ENCODE measurements at places on chromosomes 3 and 15.

DNA sequence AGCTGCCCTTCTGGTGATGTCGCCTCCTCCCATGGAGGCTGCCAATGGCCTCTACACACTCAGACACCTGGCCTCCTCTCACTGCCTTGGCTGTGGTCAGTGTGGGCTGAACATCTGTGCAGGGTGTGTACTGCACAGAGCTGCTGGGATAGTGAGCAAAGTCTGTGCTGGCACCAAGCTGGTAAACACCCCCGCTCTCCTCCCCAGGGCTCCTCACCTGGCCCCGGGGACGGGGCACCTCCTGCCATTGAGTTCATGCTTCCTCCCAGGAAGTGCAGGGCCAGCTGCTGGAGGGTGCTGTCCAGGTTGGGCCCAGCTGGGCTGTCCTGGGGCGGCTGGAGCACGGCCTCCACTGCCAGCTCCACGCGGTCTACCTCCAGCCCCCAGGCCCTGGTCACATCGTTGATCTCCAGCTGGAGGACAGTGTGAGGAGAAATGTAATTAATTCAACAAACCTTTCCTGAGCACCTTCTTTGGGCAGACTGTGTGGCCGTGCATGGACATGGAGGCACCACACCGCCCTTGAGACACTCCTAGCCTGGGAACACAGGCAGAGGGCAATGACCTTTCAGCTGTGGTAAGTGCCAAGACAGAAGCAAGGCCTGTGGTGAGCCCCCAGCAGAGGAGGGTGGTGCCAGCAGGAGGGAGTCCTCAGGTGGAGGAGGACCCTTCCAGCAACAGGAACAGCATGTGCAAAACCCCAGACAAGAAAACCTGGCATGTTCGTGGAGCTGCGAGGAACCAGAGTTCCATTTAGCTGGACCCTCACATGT lies 6.8 kb downstream of the STOML1 start:
- no peak for DNase-seq

DNA sequence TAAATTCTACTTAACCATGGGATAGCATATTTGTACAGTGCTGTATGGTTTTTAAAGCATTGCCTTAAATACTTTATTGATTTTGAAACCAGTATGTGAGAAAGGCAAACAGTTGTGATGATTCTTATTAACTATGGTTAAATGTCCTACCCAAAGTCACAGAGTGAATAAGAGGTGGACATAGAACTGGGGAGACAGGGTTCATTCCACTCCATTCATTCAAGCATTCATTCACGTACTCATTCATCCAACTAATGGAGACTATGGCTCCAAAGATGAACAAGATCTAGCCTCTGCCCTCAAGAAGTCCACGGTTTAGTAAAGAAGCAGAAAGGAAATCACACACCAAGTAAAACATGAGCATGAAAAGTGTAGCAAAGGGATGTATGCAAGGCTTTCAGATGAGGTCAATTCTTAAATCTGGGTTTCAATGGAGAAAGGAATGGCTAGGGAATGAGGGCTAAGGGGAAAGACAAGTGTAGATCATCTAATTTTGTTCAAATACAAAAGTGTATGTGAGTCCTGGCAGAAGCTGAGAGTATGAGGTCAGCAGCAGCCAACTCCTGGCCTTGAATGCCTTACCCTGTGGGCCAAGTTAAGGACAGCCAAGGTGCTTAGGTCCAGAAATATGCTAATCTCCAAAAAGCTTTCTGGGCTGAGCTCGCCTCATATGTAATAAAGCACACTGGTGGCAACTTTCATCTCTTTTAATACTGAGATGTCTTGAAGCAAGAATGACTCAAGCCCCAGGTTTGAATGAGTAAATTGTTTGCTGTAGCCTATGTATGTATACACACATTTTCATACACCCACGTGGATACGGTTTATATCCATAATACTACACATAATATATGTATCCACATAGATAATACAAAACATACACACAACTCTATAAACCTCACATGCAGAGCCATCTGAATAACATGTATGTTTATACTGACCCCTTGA lies 4.3 kb downstream of the TNIK start:
- no peak for DNase-seq

GRCh38 chr15:58518626-58519025 lies 86.8 kb downstream of the LIPC start:
- no peak for DNase-seq

- DNase-seq: no peak
These were observed 63.2 kb downstream of the PXYLP1 start for GRCh38 chr3:141294848-141295247.

DNA sequence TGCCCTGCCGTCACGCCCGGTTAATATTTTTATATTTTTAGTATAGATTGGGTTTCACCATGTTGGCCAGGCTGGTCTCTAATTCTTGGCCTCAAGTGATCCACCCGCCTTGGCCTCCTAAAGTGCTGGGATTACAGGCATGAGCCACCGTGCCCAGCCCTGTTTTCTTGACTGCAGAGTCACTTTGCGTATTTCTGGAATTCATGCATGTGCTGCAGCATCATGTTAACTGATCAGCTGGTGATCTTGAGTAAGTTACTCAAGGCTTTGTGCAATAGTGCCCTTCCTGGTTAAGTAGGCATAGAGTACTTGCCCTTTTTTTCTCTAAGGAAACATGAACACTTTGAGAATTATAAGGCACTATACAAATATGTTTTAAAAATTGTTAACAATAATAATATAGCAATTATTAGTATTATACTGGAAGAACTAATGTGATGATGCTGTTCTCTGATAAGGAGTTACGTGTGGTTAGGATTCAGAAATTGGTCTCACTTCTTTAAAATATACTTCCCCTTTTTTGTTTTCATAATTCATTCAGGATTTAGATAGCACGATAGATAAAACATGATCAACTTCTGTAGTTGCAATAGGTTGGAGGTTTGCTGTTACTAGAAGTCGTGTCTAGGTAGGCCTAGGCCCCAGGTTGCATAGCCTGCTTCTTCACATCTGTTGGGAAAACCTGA lies 33.6 kb downstream of the GPR171 start:
- no peak for DNase-seq

GRCh38 chr3:158267015-158267414 lies 157.1 kb downstream of the RSRC1 start:
- no peak for DNase-seq

GRCh38 chr3:113270068-113270467 lies 58.7 kb downstream of the BOC start:
- no peak for DNase-seq

GRCh38 chr3:79038057-79038456 lies 729.7 kb downstream of the ROBO1 start:
- no peak for DNase-seq

GRCh38 chr3:181290941-181291340 lies 301.4 kb upstream of the DNAJC19 start:
- no peak for DNase-seq

- no peak for DNase-seq
These were observed 895.6 kb downstream of the ROBO1 start for GRCh38 chr3:78872195-78872594.

- DNase-seq: no peak
These were observed 13.3 kb downstream of the ABHD2 start for GRCh38 chr15:89101302-89102193.

GRCh38 chr3:74646094-74646493 lies 31.6 kb upstream of the CNTN3 start:
- DNase-seq: no peak

- DNase-seq: no peak
These were observed 1.4 kb downstream of the ISLR start for GRCh38 chr15:74174958-74175253.

- DNase-seq: no peak
These were observed 42.2 kb upstream of the GNB5 start for GRCh38 chr15:52233405-52233804.

DNA sequence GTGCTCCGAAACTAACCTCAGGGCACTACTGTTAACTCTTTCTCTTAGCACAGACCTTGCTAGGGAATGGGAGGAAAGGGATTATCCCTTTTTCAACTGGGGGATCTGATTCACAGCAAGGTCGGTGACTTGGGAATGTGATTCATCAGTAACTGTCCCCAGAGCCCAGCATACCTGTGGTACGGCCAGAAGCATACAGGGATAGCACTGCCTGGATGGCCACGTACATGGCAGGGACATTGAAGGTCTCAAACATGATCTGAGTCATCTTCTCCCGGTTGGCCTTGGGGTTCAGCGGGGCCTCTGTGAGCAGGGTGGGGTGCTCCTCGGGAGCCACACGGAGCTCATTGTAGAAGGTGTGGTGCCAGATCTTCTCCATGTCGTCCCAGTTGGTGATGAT lies 2.3 kb downstream of the ACTC1 start:
- DNase-seq: no peak

DNA sequence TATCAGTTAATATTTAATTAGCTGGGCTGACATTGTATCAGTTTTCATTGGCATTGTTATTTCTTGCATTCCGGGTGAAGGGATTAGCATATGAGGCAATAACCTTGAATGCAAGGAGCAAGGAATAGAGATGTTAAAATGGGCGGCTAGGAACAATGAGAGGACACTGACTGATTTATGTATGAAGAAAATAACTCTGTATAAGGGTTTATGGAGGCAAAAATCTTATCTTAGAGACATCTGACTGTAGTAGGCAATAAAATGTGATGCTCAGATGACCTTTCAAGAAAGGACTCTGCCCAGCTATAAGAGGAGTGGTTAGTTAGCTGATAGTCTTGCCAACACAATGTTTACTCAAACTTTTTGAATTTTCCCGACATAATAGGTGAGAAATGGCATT lies 158.3 kb downstream of the EFHB start:
- DNase-seq: no peak

- no peak for DNase-seq
These were observed 102.9 kb upstream of the KCNAB1 start for GRCh38 chr3:156017352-156018030.

DNA sequence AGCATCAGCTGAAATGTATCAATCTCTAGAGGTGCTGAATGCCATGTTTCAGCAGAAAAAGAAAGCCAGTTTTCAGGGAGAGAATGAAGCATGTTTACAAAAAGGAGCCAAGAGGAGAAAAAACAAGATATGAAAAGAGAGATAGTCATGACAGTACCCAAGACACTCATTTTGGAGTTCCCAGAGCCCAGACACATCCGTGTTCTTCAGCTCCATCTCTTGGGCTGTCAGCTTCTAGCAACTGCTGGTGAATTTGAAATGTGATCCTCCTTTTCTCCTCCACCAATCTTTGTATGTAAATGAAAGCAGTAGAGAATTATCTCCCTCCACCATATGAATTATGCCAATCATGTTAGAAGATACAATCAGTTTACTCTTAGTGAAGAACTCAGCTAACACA lies 93.0 kb upstream of the SLC25A36 start:
- DNase-seq: no peak

- DNase-seq: no peak
These were observed 84.6 kb upstream of the LMOD3 start for GRCh38 chr3:69207031-69207430.

- no peak for DNase-seq
These were observed 64.3 kb downstream of the NSUN3 start for GRCh38 chr3:94127115-94127514.

GRCh38 chr3:15315003-15315402 lies 17.4 kb downstream of the SH3BP5 start:
- no peak for DNase-seq

DNA sequence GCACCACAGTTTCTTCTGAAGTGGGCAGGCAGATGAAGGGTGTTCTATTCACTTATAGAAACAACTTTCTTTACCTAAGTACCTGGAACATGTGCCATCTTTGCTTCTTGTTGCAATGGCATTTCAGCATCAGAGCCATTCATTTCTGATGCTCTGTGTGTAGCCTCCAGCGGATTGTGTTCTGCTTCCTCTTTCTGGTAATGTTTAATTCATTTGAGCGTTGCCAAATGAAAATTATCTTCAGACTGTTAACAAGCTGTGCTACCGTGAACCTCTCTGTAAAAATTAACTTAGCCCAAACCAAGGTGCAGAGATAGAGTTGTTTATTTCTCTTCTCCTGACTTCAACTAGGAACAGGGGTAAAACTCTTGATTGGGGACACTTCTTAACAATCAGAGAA lies 302.0 kb downstream of the EDEM1 start:
- no peak for DNase-seq

DNA sequence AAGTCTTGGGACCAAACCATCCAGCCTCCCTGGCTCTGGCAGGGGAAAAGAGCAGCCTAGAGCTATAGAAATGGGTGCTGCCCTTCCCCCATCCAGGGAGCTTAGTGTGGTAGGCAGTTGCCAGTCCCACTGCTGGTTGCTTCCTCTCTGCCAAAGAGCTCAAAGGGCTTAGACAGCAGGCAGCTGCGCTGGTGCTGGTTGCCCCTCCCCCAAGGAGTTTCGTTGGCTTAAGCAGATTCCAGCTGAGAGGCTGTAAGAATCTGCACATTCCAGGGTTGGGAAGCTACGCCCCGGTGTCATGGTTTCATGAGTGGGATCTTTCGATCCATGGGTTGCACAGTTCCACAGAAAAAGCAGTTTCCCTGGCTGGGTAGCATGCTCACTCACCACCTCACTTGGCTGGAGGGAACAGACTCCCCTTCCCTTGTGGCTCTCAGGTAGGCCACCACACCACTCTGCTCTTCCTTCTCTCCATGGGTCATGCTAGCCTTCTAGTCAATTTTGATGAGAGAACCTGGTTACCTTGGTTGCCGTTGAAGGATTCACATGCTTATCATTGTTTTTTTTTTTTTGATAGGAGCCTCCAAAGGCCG lies 195.1 kb downstream of the EPHA6 start:
- DNase-seq: no peak

GRCh38 chr15:81394603-81395002 lies 20.6 kb upstream of the TMC3 start:
- DNase-seq: no peak

DNA sequence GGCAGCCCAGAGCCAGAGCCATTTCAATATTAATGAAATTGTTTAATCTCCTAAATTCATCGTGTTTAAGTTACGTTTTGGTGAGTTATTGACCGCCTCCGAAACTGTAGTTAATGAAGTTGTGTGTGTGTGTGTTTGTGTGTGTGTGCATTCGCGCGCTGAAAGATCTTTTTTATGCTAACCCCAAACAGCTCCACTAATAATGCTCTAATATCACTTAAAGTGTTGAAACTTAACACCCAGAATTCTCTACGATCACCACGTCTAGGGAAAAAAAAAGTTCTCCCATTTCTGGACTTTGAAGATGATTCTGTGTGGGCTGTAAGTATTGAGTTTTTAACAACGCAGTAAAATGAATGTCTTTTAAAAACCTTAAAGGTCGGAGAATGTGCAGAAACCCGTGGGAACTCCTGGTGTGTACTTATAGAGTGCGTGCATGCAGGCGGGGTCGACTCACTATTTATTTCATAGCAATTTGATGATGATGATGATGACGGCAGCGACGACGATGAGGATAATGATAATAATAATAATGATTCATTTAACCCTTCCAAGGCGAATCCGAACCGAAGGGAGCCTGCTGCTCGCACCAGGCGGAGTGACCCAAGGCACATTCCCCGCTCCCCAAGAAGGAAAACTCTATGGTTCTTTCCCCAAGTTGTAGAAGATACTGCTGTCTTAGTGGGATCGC lies 1.4 kb upstream of the FOXB1 start:
- DNase-seq: no peak

- DNase-seq: no peak
These were observed 135.0 kb downstream of the CACNA1D start for GRCh38 chr3:53629402-53629723.

- DNase-seq: no peak
These were observed 205.1 kb downstream of the ROBO2 start for GRCh38 chr3:77244981-77245380.

- DNase-seq: no peak
These were observed 97.9 kb upstream of the C3orf80 start for GRCh38 chr3:160127308-160127707.

Data from activated T-cell treated with anti-CD3 and anti-CD28 coated beads for 1 hour (primary cell).